ENCODE measurements at places on chromosomes 3 and 15. TPM values are rescaled to one million over a fixed set of nuclear protein-coding genes. Genes with fewer than 3 reads are reported as not detected.
A peak's percentile ranks its signal among the peaks of the same experiment; 100 is the strongest.

The P2RY14 gene
- not detected for total RNA-seq

The PRTG gene
- total RNA-seq: 4.3 TPM

The C3orf80 gene
- total RNA-seq: not detected

The SPINK8 gene
- not detected for total RNA-seq

GRCh38 chr3:42717306-42717705 is 14.7 kb upstream of the HHATL start:
- no peak for DNase-seq

DNA sequence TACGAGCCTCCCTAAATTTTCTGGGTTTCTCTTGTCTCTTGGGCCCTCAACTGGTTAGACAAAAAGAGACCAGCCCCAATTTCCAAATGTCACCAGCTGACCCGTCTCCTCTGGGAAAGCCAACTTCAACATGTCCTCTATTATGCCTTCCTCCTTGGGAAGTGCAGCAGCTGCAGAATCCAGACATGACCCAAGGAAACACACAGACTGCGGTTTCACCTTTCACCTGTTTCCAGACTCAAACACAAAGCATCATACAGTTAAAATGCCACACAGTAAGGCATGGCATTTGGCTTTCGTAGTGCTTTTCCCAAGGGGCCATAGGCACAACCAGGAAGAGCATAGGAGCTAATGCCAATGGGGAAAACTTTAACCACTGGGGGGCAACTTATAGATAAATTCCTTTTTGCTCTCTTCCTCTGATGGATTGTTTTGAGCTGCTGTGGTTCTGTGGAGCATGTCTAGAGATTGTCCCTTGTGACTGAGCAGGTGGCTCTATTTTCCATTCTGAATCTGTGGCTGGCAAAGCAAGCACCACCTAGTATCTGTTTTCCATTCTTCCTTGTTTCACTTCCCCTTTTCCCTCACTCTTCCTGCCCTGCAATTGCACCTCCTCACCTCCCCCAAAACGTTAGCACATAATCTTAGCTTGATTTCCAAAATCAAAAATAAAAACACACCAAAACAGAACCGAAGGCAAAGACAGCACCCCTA is 49.3 kb downstream of the HHLA2 start:
- no peak for DNase-seq

DNA sequence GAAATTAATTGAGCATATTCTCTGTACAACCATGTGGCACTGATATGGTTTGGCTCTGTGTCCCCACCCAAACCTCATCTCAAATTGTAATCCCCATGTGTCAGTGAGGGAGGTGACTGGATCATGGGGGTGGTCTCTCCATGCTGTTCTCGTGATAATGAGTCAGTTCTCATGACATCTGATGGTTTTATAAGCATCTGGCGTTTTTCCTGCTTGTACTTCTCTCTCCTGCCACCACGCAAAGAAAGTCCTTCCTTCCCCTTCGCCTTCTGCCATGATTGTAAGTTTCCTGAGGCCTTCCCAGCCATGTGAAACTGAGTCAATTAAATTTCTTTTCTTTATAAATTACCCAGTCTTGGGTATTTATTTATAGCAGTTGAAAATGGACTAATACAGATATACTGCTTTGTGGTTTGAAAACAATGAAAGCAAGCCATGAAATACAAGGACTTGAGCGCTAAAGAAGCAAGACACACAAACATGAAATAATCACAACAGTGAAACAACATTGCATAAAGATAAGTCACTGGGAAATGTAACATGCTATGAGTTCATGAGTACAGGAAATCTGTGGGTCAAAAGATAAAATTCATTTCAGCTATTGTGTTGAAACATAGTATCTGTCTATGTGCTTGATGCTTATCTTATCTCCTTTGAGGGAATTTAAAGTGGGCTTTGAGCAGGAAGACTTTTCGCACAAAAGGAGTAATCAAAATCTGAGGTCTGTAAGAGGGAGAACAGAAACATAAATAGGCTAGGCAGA is 288.7 kb downstream of the GBE1 start:
- no peak for DNase-seq

GRCh38 chr3:132662212-132662611 is 2.1 kb downstream of the UBA5 start:
- no peak for DNase-seq

GRCh38 chr3:85161544-85161943 is 202.8 kb downstream of the CADM2 start:
- peak; percentile 90 for DNase-seq
